ENCODE measurements at places on chromosomes 1 and 21. TPM values are rescaled to one million over a fixed set of nuclear protein-coding genes. Genes with fewer than 3 reads are reported as not detected.

- no peaks in the 10 kb centered on the region for H3K27me3 ChIP-seq
- peaks cover 34% of the 10 kb centered on the region for H3K36me3 ChIP-seq
- H3K4me1 ChIP-seq = no peaks in the 10 kb centered on the region
- H3K4me3 ChIP-seq = no peak overlapping the region
- DNase-seq = no peak
- no peak overlapping the region for H3K27ac ChIP-seq
These were observed 12.1 kb downstream of the ATAD3B start for GRCh38 chr1:1483714-1484113.

- peaks cover 27% of the 10 kb centered on the region for H3K27me3 ChIP-seq
- peaks cover 5% of the 10 kb centered on the region for H3K4me1 ChIP-seq
- no peaks in the 10 kb centered on the region for H3K36me3 ChIP-seq
- no peak overlapping the region for H3K4me3 ChIP-seq
- no peak overlapping the region for H3K27ac ChIP-seq
- DNase-seq = no peak
These were observed 14.9 kb upstream of the TNNI1 start for GRCh38 chr1:201436393-201436792.

DNA sequence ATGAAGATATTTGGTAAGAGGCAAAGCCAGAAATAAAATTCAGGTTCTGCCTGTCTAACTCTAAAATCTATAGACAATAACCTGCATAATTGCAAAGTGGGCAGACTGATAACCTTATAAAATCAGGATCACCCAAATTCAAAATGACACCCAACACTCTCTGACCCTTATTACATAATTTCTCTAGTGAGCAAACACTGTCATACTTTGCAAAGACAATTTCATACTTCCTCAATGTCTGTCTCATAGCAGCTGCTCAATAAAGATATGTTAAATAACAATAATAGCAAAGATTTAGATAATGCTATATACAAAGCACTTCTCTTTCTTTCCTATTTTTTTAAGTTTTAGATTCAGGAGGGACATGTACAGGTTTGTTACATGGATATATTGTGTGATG is 118.5 kb downstream of the UCHL5 start:
- H3K27me3 ChIP-seq = no peaks in the 10 kb centered on the region
- peaks cover 2% of the 10 kb centered on the region for H3K36me3 ChIP-seq
- no peak overlapping the region for H3K27ac ChIP-seq
- H3K4me1 ChIP-seq = peaks cover 21% of the 10 kb centered on the region
- DNase-seq = no peak
- H3K4me3 ChIP-seq = no peak overlapping the region

GRCh38 chr1:194084755-194085154 is 898.3 kb upstream of the B3GALT2 start:
- no peak overlapping the region for H3K27ac ChIP-seq
- no peaks in the 10 kb centered on the region for H3K36me3 ChIP-seq
- no peak overlapping the region for H3K4me3 ChIP-seq
- DNase-seq = no peak
- H3K4me1 ChIP-seq = no peaks in the 10 kb centered on the region

GRCh38 chr1:44030605-44031251 is 534 bp downstream of the SLC6A9 start:
- no peaks in the 10 kb centered on the region for H3K36me3 ChIP-seq
- H3K4me1 ChIP-seq = peaks cover 31% of the 10 kb centered on the region
- H3K4me3 ChIP-seq = peak overlapping the region; percentile 90

GRCh38 chr1:9251501-9251900 is 16.9 kb downstream of the H6PD start:
- H3K4me1 ChIP-seq = peaks cover 8% of the 10 kb centered on the region
- no peak overlapping the region for H3K4me3 ChIP-seq
- peaks cover 13% of the 10 kb centered on the region for H3K36me3 ChIP-seq
- H3K27ac ChIP-seq = no peak overlapping the region

- H3K4me1 ChIP-seq = peaks cover 18% of the 10 kb centered on the region
- DNase-seq = no peak
- peaks cover 2% of the 10 kb centered on the region for H3K27me3 ChIP-seq
These were observed 47.1 kb upstream of the IRF2BP2 start for GRCh38 chr1:234656944-234657654.

DNA sequence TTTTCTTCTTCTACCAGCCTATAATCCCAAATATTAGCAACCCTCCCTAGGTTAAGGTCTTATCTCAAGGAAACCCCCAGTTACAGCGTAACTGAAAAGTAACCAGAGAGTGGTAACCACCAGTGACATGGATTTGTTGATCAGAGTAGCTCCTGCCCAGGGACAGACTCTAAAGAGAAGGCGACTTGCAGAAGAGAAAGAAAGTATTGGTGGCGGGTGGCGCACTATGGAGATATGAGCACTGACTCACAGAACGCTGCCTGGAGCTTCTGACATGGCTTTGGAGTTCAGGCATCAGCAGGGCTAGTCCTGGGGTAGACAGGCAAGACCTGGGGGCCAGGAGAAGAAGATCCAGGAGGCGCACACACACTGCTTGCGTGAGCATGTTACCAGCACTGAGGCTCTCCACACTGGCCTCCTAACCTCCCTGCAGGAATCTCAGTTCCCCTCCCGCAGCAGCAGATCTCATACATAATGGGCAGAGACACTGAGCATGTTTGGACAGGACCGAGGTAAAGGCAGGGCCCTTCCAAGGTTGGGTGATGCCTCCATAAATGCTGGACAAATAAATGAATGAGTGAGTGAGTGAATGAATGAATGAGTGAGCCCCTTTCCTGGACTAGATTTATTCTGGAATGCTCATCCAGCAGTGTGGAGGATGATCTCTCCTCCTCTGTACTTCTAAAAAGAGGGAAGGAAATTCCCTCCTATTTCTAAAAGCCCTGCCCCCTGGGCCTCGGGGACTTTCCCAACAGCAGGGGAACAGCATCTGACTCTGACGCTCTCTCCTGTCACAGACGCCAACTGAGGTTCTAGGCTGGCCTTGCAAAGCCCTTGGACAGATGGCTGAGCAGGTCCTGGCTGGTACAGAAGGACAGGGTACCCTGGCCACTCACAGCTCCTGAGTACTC is 175.5 kb downstream of the CLIC6 start:
- peak overlapping the region; percentile 61 for H3K27ac ChIP-seq
- DNase-seq = no peak
- H3K4me1 ChIP-seq = peaks cover 55% of the 10 kb centered on the region

- no peaks in the 10 kb centered on the region for H3K4me1 ChIP-seq
- no peak overlapping the region for H3K27ac ChIP-seq
- H3K27me3 ChIP-seq = no peaks in the 10 kb centered on the region
These were observed 92.0 kb downstream of the DIRAS3 start for GRCh38 chr1:67958472-67958871.

- H3K27ac ChIP-seq = no peak overlapping the region
- H3K27me3 ChIP-seq = no peaks in the 10 kb centered on the region
- no peak for DNase-seq
- H3K4me3 ChIP-seq = no peak overlapping the region
These were observed 88.6 kb downstream of the NEK7 start for GRCh38 chr1:198245379-198245778.

- no peaks in the 10 kb centered on the region for H3K27me3 ChIP-seq
- no peaks in the 10 kb centered on the region for H3K36me3 ChIP-seq
- no peak overlapping the region for H3K27ac ChIP-seq
These were observed 108.9 kb downstream of the CAPN8 start for GRCh38 chr1:223556414-223557129.

- H3K4me3 ChIP-seq = no peak overlapping the region
- peaks cover 31% of the 10 kb centered on the region for H3K27me3 ChIP-seq
- H3K27ac ChIP-seq = no peak overlapping the region
- no peak for DNase-seq
- H3K36me3 ChIP-seq = no peaks in the 10 kb centered on the region
These were observed 4.8 kb upstream of the HRNR start for GRCh38 chr1:152228831-152229230.

GRCh38 chr1:221161571-221162041 is 282.4 kb downstream of the HLX start:
- no peak overlapping the region for H3K4me3 ChIP-seq
- H3K36me3 ChIP-seq = no peaks in the 10 kb centered on the region
- DNase-seq = peak; percentile 9
- no peak overlapping the region for H3K27ac ChIP-seq
- H3K4me1 ChIP-seq = no peaks in the 10 kb centered on the region

- H3K27ac ChIP-seq = no peak overlapping the region
- no peak for DNase-seq
- H3K4me1 ChIP-seq = no peaks in the 10 kb centered on the region
- no peaks in the 10 kb centered on the region for H3K36me3 ChIP-seq
These were observed 75.2 kb downstream of the LMX1A start for GRCh38 chr1:165281207-165281901.

DNA sequence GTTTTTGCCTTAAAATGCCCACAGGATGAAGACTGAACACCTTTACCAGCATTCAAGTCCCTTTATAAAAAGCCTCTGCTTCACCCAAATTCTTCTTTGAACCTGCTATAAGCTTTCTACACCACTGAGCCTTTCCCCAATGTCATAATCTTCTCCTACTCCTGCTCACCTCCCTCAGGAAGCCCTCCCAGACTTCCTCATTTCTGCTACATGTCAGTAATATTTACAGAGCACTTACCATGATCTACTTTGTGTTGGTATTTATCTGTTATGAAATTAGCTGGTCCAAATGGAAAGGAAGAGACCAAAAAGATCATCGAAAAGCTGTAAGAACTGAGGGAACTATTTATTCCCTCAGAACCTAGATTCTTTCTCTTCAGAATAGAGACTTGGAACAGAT is 8.5 kb downstream of the OVGP1 start:
- H3K4me1 ChIP-seq = peaks cover 2% of the 10 kb centered on the region
- no peaks in the 10 kb centered on the region for H3K36me3 ChIP-seq
- DNase-seq = no peak
- H3K27me3 ChIP-seq = peaks cover 2% of the 10 kb centered on the region
- no peak overlapping the region for H3K4me3 ChIP-seq
- no peak overlapping the region for H3K27ac ChIP-seq

GRCh38 chr1:233523047-233523446 is 90.9 kb upstream of the KCNK1 start:
- no peak overlapping the region for H3K4me3 ChIP-seq
- no peaks in the 10 kb centered on the region for H3K36me3 ChIP-seq
- no peak for DNase-seq
- no peak overlapping the region for H3K27ac ChIP-seq
- no peaks in the 10 kb centered on the region for H3K4me1 ChIP-seq

- H3K4me1 ChIP-seq = no peaks in the 10 kb centered on the region
- no peaks in the 10 kb centered on the region for H3K27me3 ChIP-seq
- no peak for DNase-seq
- no peak overlapping the region for H3K4me3 ChIP-seq
These were observed 273.1 kb downstream of the DPYD start for GRCh38 chr1:97647776-97648175.

GRCh38 chr1:58566339-58566738 is 10.7 kb downstream of the TACSTD2 start:
- H3K27ac ChIP-seq = no peak overlapping the region
- DNase-seq = no peak
- no peaks in the 10 kb centered on the region for H3K36me3 ChIP-seq
- H3K4me3 ChIP-seq = no peak overlapping the region

DNA sequence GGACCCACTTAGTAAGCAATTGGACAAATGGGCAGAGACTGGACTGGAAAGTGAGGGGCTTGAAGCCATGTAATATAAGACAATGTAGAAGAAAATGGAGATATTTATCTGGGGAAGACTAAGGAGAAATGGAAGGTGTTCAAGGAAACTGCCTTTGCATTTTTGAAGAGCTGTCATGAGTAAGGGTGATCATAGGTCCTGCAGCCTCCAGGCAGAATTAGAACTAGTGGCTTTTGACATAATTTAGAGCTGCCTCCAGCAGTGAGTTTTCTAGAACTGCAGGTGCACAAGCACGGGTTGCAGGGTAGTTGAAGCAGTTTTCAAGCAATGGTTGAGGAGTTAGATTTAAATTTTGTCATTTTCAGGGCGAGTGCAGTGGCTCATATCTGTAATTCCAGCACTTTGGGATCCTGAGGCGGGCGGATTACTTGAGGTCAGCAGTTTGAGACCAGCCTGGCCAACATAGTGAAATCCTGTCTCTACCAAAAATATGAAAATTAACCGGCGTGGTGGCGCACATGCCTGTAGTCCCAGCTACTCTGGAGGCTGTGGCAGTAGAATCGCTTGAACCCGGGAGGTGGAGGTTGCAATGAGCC is 3.7 kb upstream of the CDC14A start:
- peaks cover 7% of the 10 kb centered on the region for H3K36me3 ChIP-seq
- H3K4me3 ChIP-seq = no peak overlapping the region
- peaks cover 17% of the 10 kb centered on the region for H3K4me1 ChIP-seq
- H3K27ac ChIP-seq = no peak overlapping the region

- H3K36me3 ChIP-seq = peaks cover 25% of the 10 kb centered on the region
- H3K27ac ChIP-seq = no peak overlapping the region
- H3K4me3 ChIP-seq = no peak overlapping the region
- peaks cover 39% of the 10 kb centered on the region for H3K4me1 ChIP-seq
- no peak for DNase-seq
These were observed 1.3 kb upstream of the TTF2 start for GRCh38 chr1:117058810-117059209.

GPR37L1 gene
- total RNA-seq = not detected

KRTAP21-2 gene
- not detected for total RNA-seq

LCE1D gene
- not detected for total RNA-seq

VHLL gene
- 0.54 TPM for total RNA-seq

SPRR2F gene
- not detected for total RNA-seq

HSD3B1 gene
- total RNA-seq = not detected

GJA4 gene
- total RNA-seq = not detected
